ENCODE measurements at places on chromosomes 3 and 15.

DNA sequence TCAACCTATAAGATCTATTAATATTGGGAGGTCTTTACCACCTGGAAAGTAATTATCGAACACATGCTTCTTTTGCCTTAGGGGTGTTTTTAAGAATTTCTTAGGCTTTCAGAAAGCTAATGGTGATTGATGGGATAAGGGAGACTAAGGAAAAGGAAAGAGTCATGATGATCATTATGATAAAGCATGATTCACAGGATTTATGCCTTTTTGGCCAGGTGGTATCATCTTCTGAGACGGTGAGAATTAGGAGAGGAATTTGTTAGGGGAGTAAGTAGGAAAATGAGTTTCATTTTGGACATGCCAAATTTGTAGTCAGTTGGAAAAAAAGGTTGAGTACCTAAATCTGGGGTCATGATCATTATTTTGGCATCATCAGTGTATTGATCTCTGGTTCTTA lies 8.9 kb downstream of the ARMC8 start:
- DNase-seq, result no peak

DNA sequence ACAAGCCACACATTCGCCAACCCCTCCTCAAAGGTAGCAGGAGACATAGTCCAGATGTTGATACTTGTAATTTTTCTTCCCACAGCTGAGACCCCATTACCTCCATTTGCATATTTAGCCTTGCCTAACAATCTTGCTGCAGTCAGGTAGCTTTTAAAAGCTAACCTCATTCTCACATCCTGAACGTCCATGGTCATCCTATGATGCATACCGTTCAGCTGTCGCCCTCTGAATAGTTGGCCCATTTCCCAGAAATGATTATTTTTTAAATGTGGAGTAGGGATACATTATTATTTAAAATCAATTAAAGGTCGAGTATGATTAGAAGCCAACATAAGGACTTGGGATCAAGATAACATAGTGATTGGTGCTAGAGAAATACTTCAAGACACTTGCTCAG lies 165.0 kb downstream of the MEX3B start:
- DNase-seq, result no peak

DNA sequence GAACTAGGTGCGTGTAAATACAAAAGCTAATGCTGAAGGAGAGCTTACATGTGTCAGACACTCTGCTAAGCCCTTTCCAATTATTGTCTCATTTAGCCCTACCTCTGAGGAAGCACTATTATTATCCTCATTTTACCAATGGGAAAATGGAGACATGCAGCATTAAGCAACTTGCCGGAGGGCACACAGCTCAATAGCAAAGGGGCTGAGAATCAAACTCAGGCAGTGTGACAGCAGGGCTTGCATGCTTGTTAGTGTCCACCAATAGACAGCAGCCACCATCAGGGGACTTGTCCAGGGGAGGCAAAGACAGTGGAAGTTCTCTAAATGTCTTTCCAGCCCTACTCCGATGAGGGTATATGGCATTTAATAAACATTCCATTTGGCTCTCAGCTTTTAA lies 548.6 kb downstream of the MAGI1 start:
- no peak for DNase-seq

DNA sequence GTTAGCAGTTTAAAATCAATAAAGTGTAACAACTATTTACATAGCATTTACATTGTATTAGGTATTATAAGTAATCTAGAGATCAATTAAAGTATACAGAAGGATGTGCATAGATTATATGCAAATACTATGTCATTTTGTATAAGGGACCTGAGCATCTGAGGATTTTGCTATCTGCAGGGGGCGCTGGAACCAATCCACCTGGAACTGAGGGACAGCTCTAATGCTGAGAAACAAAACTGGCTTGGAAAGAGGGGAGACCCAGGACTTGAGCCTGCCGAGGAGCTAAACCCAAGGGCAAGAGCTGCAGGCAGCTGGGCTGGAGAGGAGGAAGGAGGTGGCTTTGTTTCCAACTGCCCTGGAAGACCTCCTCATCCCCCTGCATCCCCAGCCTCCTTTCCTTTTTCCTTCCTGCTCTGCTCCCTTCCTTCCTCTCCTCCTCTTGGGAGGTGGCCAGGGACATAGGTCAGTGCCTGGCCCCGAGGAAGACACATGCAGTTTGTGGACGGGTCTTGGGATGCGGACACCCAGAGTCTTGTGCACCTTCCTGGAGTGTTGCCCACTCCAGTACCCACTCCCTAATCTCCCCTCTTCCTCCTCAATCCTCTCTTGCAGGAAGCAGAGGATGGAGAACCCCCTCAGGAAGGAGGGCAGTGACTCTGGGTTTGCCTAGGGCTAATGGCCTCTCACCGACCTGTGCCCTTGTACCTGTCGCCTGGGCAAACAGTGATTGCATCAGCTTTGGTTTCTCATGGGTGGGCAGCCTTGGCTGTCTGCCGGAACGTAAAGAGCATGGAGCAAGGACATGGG lies 825 bp upstream of the RTP3 start:
- peak; percentile 54 for DNase-seq

GRCh38 chr3:124964387-124964786 lies 29.8 kb upstream of the MUC13 start:
- DNase-seq, result no peak

DNA sequence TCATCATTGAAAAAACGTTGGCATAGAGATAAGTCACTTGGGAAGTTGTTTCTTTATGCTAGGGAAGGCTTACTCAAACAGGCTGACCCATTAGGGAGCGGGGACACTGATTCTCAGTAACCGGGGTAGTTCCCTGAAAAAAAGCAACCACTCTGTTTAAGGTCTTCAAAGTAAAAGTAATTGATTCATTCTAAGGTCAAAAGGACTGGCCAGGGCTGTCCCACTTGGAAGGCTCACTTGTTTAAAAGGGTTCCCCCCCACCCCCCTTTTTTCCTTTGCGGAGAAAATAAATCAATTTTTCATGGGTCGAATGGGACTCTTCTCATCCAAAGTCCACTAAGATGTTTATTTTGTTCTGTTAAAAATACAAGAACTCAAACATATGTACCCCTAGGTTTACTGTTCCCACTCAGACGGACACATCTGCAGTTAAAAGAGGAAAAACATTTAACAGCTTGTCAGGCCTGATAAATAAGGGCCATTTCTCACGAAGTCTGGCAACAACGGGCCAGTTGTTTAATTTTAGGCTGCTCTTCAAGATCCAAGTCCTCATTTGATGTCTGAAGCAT lies 53.0 kb downstream of the ARHGEF3 start:
- no peak for DNase-seq

DNA sequence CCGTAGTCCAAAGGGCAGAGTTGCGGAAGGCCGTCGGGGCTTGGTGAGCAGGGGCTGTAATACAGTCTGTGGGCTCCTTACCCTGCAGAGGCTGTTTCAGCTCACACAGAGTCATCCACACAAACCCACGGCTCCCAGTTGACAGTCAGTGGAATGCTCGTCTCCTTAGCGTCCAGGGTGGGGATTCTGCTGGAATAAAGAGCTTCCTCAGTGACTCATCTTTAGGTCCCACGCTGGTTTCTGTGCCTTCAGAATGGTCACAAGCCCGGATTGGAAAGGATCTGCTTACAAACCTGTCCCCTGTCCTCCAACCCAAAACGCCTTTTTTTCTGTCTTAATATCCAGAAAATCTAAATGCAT lies 201.3 kb upstream of the TPM1 start:
- DNase-seq, result no peak

DNA sequence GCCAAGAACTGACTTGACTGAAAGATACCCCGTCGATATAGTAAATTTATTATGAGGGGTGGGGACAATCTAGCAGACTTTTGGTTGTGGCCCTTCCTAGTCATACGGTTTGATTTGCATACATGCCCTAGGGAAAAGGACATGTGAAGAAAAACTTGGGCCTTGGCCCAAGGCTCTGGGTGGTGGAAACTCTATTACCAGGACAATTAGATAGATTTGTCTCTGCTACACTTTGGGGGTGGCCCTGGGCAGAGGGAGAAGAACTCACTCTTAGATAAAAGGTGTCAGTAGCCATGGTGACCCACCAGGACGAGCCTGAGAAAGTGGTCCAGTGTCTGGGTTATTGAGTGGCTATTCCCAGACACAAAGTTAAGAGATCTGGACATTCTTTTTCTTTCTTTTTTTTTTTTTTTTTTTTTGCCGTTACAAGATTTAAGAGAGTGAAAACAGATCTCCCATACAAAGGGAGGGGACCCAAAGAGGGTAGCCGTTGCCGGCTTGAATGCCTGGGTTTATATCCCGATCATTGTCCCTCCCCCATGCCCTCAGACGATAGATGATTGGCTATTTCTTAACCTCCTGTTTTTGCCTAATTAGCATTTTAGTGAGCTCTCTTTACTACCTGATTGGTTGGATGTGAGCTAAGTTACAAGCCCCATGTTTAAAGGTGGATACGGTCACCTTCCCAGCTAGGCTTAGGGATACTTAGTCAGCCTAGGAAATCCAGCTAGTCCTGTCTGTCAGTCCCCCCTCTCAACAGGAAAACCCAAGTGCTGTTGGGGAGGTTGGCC lies 96.4 kb upstream of the SMAD3 start:
- no peak for DNase-seq

GRCh38 chr15:39922462-39923092 lies 2.5 kb upstream of the GPR176 start:
- DNase-seq, result no peak

DNA sequence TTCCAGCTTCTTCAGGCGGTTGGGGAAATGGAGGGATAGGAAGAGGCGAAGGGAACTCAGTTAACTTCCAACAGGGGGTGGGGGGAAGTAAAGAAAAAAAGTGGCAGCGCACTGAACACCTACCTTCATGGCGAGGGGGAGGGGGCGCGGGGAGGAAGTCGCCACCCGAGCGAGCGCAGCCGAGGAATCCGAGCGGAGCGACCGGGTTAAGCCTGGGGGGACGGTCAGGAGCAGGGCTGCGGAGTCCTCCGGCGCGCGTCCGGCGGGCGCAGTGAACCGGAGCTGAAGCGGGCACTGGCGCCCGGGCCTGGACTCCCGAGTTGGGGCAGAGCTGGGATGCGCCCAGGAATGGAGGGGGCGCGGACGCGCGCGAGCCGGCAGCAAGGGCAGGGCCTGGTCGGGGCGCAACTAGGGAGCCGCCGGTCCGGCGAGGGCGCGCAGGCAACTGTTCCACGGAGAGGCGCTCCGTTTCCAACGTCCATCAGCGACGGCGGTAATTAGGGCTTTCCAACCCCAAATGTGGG lies at the start of gene WNT5A:
Gene WNT5A (minus strand): TSS at position 450 of the 524 bp plus-strand sequence. CDS start 321 bp downstream, at position 129.
- DNase-seq, result no peak

- DNase-seq, result no peak
These were observed 728.1 kb upstream of the GRM7 start for GRCh38 chr3:6132684-6133432.

GRCh38 chr15:85423256-85423655 lies 42.9 kb downstream of the AKAP13 start:
- no peak for DNase-seq

GRCh38 chr3:185631108-185631507 lies 45.0 kb downstream of the SENP2 start:
- DNase-seq, result no peak

- DNase-seq, result no peak
These were observed 18.4 kb downstream of the ZNF860 start for GRCh38 chr3:31999907-32000439.

Measured in GM19239 (cell line).